ENCODE measurements at places on chromosomes 3 and 15.

- no peak for DNase-seq
Measured at GRCh38 chr3:156620260-156620659, 54.1 kb upstream of the TIPARP start.

DNA sequence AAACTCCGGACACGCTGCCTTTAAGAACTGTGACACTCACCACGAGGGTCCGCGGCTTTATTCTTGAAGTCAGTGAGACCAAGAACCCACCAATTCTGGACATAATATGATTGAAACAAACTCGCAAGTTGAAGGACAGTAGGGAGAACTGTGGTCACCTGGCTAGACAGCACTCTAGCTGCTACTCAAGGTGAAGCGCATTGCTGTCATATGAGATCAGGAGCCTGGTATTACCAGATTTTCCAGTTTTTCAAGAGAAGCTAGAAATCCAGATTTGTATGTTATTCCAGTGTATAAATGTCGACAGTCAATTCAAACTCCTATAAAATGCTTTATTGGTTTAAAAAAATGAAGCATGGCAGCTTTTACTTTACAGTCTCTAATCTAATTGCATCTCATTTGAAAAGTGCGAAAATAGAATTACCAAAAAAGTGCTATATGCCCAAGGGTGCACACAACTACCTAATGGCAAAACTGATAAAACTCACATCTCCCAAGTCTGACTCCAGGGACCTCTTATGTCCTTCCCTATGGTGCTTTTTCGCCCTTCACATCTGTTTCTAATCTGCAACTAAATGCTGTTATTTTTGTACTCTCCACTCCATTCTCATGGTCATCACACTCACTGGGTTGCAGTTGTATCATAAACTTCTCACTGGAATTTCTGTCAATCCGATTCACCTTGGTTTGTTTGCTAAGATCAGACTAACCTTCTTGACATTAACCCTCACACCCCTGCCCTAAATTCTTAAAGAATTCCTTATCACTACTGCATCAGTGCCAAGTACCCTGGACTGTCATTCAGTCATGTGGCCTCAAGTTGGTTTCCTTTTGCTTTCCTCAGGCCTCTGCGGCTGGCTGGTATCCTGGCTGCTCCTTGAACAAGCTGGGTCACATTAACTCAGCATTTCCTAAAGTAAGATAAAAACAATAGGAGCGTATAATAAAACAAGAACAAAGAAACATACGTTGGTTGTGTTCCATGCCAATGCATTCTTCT is 31.5 kb upstream of the ARHGEF26 start:
- no peak for DNase-seq

- no peak for DNase-seq
Measured at GRCh38 chr3:122000936-122001605, 21.0 kb downstream of the ILDR1 start.

GRCh38 chr3:118485693-118486092 is 549.0 kb downstream of the IGSF11 start:
- DNase-seq, result no peak

DNA sequence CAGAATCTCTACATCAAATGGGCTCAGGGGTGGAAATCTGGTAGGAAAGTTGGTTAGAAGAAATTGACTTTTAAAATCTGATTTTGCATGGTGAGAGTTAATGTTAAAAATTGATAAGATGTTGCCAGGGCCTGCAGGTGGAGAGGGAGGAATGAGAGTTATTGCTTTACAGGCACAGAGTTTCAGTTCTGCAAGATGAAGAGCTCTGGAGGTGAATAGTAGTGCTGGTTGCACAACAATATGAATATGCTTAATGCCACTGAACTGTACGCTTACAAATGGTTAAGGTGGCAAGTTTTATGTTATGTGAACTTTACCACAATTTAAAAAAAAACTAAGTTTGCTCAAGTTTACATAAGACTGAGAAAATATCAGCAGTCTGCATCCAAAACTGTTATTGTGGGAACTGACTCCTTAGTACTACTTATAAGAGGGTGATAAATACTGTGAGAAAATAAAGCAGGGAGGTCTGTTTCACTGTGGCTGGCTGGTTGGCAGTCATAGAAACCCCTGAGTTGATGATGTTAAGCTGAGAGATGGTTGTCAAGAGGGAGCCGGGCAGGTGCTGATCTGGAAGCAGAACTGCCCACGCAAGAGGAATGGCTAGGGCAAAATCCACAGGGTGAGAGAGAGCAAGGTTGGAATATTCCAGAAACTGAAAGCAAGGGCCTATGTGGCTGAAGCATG is 144.9 kb downstream of the EDEM1 start:
- DNase-seq, result no peak

- DNase-seq, result no peak
Measured at GRCh38 chr3:73546961-73547360, 77.8 kb downstream of the PDZRN3 start.

DNA sequence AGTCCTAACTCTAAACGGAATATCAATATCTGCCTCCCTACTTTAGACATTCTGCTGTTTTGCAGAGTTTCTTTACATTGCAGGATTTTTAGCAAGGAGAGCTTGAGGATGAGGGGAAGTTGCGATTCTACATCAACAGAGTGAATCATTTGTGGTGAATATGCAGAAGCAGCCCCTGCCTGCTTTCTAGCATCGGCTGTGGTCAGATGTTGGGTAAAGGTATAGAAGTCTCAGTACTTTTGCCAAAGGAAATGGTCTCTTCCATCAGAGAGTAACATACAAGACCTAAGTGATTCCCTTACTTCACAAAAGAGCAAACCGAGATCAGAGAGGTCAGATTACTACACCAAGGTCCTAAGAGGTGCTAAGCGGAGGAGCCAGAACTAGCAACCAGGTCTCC is 15.2 kb downstream of the ST3GAL6 start:
- DNase-seq, result no peak

DNA sequence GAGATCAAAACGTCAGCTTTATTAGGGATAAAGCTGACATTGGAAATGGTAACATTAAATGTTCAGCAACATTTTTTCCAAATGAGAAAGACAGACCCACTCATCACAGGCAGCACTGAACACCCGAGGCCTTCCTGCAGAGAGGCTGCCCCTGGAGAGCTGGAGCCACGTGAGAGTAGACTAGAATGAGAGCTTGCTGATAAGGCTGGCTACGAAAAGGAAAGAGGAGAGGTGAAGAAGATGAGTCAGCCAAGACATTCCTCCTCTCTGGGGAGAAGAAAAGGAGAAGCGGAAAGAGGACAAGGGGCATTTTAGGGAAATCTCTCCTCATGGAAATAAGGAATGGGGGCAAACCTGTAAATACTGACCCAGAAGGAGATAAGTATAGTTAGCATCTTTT is 7.3 kb downstream of the CYP19A1 start:
- DNase-seq, result no peak

DNA sequence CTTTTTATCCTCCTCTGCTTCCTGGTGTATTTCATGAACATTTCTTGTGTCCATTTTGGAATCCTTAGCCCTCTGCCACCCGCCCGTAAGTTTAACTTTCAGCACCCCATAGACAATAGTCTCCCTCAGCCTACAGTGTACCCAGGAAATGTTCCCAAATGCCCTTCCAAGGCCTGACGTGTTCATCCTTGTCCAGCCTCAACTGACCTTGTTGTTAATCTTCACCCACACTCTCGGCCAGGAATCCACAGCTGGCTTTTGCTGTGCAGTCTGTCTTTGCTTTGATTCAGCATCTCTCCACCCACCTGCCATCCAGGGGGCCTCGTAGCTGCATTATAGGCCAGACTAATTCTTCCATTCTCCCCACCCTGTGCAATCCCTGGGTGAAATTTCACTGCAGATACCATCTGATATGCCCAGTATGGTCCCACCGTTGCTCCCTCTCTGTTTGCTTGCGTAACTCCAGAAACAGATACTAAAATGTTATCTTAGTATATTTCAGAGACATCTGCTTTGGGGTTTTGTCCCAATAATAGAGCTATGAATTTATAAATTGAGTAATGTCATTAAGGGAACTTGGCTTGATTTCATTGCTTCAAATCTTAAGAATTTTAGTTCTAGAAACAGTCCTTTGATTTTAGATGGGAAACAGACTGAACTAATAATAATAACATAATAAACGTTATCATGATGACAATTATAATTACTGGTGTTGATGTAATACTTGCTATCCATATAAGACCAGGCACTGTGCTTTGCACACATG is 16.6 kb downstream of the GUCA1C start:
- no peak for DNase-seq

- DNase-seq, result no peak
Measured at GRCh38 chr3:170701696-170702678, 116.1 kb upstream of the SLC7A14 start.

DNA sequence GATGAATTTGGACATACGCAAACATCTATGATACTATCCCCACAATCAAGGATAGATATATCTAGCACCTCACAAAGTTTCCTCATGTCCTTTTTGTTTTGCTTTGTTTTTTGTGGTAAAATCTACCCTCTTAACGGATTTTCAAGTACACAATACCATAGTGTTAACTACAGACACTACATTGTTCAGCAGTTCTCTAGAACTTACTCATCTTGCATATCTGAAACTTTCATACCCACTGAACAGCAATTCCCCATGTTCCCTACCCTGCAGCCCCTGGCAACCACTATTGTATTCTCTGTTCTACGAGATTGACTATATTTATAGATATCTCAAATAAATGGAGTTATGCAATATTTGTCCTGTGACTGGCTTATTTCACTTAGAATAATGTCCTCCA is 58.1 kb upstream of the TJP1 start:
- DNase-seq, result no peak

- no peak for DNase-seq
Measured at GRCh38 chr3:147415286-147415685, 6.1 kb downstream of the ZIC1 start.

- no peak for DNase-seq
Measured at GRCh38 chr3:71387586-71387985, 195.9 kb downstream of the FOXP1 start.

- no peak for DNase-seq
Measured at GRCh38 chr3:15010664-15011063, 54.5 kb downstream of the MRPS25 start.

GRCh38 chr3:46997453-46998091 is 18.1 kb downstream of the NBEAL2 start:
- DNase-seq, result no peak

DNA sequence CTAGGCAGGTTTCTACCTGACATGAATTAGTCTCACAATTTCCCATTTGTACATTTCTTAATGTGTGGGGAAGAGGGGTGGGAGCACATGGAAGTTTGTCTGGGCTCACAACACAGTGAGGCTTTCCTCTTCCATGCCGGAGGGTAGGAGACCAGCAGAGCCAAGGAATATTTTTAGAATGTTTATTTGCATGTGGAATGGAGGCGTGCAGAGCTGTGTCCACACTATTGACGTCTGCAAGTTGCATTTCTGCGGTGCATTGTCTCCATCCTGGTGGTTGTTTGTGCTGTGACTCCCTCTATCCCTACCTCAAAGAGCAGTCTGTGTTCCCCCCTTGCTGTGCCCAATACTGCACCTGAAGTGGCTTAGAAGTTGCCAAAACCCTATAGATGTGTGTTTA is 103.1 kb upstream of the LRTM1 start:
- DNase-seq, result no peak

- no peak for DNase-seq
Measured at GRCh38 chr3:107085261-107085660, 292.0 kb upstream of the CCDC54 start.

- peak; percentile 17 for DNase-seq
Measured at GRCh38 chr3:124217542-124217941, 225.6 kb upstream of the ROPN1 start.

GRCh38 chr15:25431836-25432561 is 6.8 kb downstream of the UBE3A start:
- DNase-seq, result no peak

DNA sequence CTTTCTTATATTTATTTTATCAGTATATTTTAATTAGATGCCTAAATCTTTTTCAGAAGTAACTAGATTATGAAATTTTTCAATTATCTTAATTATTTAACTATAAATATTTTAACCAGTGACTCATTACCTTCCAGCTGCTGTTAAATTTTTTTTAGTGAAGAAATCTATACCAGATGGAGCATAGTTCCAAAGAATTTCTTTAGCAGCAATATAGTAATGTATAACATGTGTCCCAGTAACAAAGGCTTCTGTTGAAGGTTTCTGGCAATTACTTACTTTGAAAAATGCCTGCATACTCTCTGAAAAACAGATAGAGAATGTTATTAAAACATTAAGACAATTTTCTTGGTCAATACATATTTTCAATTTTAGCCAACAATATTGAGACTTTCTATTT is 45.1 kb upstream of the CP start:
- no peak for DNase-seq

GRCh38 chr3:77459926-77460325 is 420.0 kb downstream of the ROBO2 start:
- DNase-seq, result no peak

- no peak for DNase-seq
Measured at GRCh38 chr3:124221422-124221821, 229.5 kb upstream of the ROPN1 start.

GRCh38 chr3:106333911-106334618 is 465.3 kb upstream of the CBLB start:
- peak; percentile 82 for DNase-seq

All from activated CD4-positive, alpha-beta T cell treated with anti-CD3 and anti-CD28 coated beads, Interleukin-2, Interleukin-4, amounts not matched to agents 100 ng/mL and 50 ng/mL, durations not matched to agents 16 hours and 8 hours (primary cell).